Psoas muscle (tissue), 8 donors: ENCODE measurements at places on chromosomes 7 and 10. TPM values are rescaled to one million over a fixed set of nuclear protein-coding genes. Genes with fewer than 3 reads are reported as not detected.

Gene GRID1
- total RNA-seq, result 0.20 TPM

Gene SFRP4
- 1.9 TPM for total RNA-seq

- no peak for DNase-seq
Observed at GRCh38 chr10:4686644-4686996, 139.4 kb upstream of the AKR1E2 start.

GRCh38 chr10:88879534-88880281 is at the start of gene STAMBPL1:
Gene STAMBPL1 (plus strand): TSS chr10:88880245. CDS start chr10:88901709, 21,464 bp downstream.
- peak; percentile 58 for DNase-seq

DNA sequence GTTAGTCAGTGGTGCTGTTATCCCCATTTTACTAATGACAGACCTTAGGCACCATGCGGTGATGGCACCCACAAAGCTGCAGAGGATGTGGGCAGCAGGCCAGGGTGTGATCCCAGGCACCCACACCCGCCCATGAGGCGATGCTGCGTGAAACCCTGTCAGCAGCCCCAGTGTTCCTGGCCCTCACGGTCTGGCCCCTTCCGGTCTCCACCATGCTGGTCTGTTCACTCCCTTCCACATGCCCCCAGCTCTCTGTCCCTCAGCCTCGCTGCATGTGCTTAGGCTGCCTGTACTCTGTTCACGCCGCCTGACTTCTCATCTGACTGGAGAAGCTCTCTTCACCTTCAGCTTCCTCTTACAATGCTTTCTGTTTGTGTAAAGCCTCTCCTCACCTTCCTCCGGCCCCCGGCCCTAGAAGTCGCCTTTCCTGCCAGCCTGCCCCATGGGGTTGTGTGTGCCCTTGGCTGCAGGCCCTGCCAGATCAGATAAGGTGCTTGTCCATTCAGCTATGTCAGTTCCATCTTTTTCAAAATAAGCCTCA is 17.6 kb upstream of the ORAI2 start:
- DNase-seq, result no peak

Gene TMEM270
- not detected for total RNA-seq

- DNase-seq, result no peak
Observed at GRCh38 chr10:103915796-103916195, 2.2 kb downstream of the STN1 start.

GRCh38 chr10:123607386-123607785 is 58.8 kb upstream of the GPR26 start:
- no peak for DNase-seq

GRCh38 chr7:47149208-47149839 is 432.6 kb downstream of the TNS3 start:
- DNase-seq, result no peak

Gene CRHR2
- 0.42 TPM for total RNA-seq

DNA sequence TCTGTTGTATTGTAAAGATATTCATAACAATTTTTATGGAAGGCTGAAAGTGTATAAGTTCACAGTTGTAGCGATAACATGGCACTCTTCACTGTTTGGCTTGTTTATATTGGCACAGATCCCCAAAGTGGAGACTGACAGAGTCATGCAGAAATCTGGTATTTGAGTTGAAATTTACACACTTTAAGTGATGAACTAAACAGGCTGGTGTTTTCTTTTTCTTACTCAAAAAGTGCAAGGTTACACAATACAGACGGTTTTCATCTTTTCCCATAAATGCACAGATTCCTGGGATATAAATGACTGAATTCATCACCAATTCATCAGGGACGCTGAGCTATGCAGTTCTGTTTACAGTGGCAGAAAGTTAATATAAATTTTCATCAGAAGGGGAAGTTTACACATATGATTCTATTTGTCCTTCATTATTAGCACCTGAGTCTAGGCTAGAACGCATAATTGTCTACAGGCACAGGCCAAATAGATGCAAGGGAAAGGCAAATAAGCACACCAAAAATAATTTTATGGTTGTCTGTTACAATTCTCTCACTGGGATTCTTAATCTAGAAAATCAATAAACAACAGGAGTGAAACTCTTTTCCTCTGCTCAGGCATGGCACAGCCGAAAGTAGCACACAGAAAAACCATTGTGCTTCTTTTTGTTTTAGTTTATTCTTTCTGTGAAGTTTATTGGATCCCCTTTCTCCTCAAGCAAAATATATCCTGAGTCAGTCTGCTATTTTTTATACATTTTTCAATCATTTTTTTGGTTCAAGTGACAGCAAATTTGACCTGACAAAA is 88.0 kb downstream of the FOXP2 start:
- DNase-seq, result no peak

- no peak for DNase-seq
Observed at GRCh38 chr7:110877016-110877415, 213.9 kb upstream of the LRRN3 start.

Gene LRRD1
- not detected for total RNA-seq

DNA sequence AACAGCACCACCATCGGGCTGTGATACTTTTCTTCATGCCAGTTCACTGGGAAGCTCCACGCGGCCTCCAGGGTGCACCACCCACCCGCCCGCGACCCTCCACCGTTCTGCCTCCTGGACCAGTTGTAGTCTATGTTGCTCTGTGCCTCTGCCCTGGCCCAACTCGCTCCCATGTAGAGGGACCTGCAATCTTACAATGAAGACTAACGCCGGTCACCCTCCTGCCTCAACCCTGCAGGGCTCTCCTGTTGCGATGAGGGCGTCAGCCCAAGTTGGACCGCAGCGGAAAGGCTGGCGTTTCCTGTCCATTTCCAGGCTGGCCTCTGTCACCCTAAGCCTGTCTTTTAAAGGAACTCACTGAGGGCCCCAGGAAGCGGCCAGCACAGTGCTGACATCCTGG is 34.9 kb downstream of the IL15RA start:
- DNase-seq, result peak; percentile 60

DNA sequence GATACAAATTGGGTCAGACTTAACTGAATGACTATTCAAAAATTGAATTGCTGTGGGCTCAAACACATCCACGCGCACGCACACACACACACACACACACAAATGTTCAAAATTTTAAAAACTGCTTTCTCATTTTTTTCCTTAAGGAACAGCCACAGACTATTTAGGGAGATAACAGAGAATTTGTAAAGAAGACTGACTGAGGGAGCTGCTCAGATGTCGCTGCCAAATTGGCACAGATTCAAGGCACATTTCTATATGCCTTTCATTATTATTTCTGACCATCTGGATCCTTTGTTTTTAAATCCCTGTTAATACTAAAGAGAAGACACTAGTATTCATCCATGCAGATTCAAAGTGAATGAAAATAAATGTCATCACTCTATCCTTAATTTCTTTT is 154.8 kb downstream of the DGKB start:
- no peak for DNase-seq

Gene MBL2
- not detected for total RNA-seq

GRCh38 chr7:67438913-67439505 is 442.4 kb downstream of the TYW1 start:
- no peak for DNase-seq

Gene C7orf33
- not detected for total RNA-seq

DNA sequence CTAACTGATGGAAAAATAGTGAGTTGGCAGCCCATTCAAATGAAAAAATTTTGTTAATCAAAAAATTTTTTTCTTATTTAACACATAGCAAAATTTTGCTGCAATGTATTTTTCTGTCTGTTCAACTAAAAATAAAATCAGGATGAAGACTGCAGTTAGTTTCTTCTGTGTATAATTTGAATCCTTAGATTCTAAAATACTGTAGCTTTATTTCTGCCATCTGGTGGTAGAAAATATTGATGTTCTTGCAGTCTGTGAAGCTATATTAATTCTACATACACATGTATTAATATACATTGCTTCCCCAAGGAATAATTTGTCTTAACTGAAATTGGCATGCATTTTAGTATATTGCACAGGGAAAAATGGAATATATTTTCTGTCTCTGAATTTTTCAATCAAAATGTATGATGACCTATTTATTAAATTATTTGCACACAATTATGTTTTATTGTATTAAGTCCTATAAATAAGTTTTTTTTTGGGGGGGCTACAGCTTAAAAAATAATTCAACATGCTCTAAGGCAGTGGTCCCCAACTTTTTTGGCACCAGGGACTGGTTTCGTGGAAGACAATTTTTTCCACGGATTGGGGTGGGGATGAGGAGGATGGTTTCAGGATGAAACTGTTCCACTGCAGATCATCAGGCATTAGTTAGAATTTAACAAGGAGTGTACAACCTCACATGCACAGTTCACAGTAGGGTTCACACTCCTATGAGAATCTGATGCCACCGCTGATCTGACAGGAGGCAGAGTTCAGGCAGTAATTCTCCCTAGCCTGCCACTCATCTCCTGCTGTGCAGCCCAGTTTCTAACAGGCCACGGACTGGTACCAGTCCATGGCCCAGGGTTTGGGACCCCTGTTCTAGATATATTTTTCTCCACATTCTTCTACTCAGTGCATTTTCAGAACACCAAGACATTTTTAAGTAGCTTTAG is 119.4 kb downstream of the GNAT3 start:
- DNase-seq, result no peak

- DNase-seq, result no peak
Observed at GRCh38 chr10:93768892-93769291, 11.2 kb downstream of the LGI1 start.

- DNase-seq, result no peak
Observed at GRCh38 chr10:88553116-88553752, 29.9 kb downstream of the RNLS start.

GRCh38 chr7:99137411-99138180 is 6.3 kb downstream of the SMURF1 start:
- no peak for DNase-seq

DNA sequence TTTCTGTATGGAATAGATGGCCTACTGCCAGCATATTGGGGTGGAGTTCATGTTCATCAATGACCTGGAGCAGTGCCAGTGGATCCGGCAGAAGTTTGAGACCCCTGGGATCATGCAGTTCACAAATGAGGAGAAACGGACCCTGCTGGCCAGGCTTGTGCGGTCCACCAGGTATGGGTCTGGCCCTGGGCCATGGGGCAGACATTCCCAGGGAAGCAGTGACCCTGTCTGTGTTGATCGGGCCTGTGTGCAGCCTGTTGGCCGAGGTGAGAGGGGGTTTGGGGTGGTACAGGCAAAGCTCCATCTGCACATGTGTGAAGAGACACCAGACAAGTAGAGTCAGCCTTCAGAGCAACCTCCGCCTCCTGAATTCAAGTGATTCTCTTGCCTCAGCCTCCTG is 67.3 kb downstream of the OGDH start:
- DNase-seq, result no peak

- no peak for DNase-seq
Observed at GRCh38 chr7:12524794-12525386, 45.6 kb upstream of the SCIN start.

- DNase-seq, result no peak
Observed at GRCh38 chr7:15845868-15846267, 159.4 kb upstream of the MEOX2 start.

- DNase-seq, result no peak
Observed at GRCh38 chr7:116316838-116317628, 106.7 kb downstream of the TES start.

GRCh38 chr10:58818900-58819299 is 306.2 kb downstream of the BICC1 start:
- no peak for DNase-seq

Gene PRPS1L1
- total RNA-seq, result not detected

DNA sequence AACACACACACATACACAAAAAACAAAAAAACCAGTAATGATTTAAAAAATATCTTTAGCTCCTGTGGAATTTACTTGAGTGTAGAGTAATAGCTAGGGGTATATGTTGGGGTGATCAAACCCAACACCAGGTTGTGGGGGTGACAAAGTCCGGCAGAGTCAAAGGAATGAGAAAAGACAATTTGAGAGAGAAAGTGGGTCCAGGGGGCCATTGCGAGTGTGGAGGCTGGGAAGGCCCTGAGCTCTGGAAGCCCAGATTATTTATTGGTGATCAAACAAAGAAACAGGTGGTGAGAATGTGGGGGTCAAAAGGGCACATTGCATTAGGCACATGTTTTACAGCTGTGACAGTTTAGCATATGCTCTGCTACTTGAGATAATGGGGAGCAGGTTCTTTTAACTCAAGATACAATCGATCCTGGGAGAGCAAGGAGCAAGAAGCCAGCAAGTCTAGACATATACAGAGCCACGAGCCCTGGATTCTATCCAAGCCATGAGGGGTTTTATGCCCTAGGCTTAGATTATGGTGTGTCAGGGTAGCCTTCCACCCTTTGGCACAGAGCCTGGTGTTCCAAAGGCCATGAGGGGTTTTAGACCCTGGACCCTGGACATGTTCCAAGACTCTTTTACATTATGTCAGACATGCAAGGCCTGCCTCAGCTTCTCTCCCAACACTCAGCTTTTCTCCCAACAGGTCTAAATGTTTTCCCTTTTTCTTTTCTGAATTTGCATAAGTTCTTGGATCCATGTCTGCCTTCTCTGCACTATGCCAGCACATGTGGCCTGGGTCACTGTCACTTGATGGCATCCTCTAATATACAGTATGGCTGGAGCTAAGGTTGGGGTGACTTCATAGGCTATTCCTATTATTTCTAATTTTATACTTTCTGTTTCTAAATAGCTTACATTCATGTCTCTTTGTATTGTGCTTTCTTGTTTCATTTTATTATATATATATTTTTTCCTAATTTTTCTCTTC is 48.6 kb upstream of the MKI67 start:
- DNase-seq, result no peak

DNA sequence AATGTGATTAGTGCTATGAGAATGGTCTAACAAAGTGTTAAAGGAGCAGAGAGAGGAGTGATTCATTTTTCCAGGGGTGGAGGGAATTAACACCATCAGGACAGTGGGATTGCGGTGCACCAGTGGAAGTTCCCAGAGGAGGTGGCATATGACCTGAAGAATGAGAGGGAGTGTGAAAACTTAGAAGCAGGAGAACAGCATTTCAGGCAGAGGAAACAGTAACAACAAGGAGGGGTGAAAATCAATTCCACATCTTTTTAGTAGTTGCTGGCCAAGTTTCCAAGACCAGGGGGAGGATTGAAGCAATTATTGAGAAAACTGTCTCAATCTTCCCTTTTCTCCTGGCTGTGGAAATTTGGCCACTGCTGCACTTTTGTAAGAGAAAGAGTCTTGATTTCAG is 23.7 kb upstream of the CCDC172 start:
- no peak for DNase-seq

GRCh38 chr7:75795831-75796285 is 17.7 kb downstream of the CCL24 start:
- peak; percentile 81 for DNase-seq

Gene SRRT
- total RNA-seq, result 46.8 TPM

GRCh38 chr7:149642589-149642988 is 130.8 kb downstream of the ZNF467 start:
- no peak for DNase-seq

- DNase-seq, result no peak
Observed at GRCh38 chr7:50396856-50397255, 53.3 kb downstream of the FIGNL1 start.

Gene SLC13A1
- total RNA-seq, result not detected

Gene CHST3
- total RNA-seq, result 16.2 TPM

Gene SGCE
- 8.8 TPM for total RNA-seq

Gene NRG3
- not detected for total RNA-seq

- DNase-seq, result no peak
Observed at GRCh38 chr7:102810916-102811315, 62.1 kb downstream of the FAM185A start.

Gene CLDN4
- total RNA-seq, result not detected

Gene CLCN1
- total RNA-seq, result 2.9 TPM

Gene CEP55
- not detected for total RNA-seq

GRCh38 chr10:4013651-4014121 is 228.7 kb upstream of the KLF6 start:
- DNase-seq, result no peak
